Uterus (tissue), 4 donors: ENCODE measurements at places on chromosomes 12 and 14. TPM values are rescaled to one million over a fixed set of nuclear protein-coding genes. Genes with fewer than 3 reads are reported as not detected.
A peak's percentile ranks its signal among the peaks of the same experiment; 100 is the strongest.

Gene FAM177A1
- total RNA-seq, result 82.2 TPM

- H3K27ac ChIP-seq, result no peak overlapping the region
- DNase-seq, result no peak
- H3K27me3 ChIP-seq, result no peaks in the 10 kb centered on the region
- no peaks in the 10 kb centered on the region for H3K36me3 ChIP-seq
Measured at GRCh38 chr14:92398888-92399636, 76.1 kb downstream of the SLC24A4 start.

Gene CABP1
- total RNA-seq, result not detected

Gene OR6C3
- total RNA-seq, result not detected

Gene SCN8A
- 6.7 TPM for total RNA-seq

Gene CKB
- 96.2 TPM for total RNA-seq

GRCh38 chr12:26941215-26941594 is 2.9 kb downstream of the FGFR1OP2 start:
- DNase-seq, result no peak
- no peak overlapping the region for H3K4me3 ChIP-seq
- no peaks in the 10 kb centered on the region for H3K36me3 ChIP-seq
- H3K4me1 ChIP-seq, result no peaks in the 10 kb centered on the region

- H3K27me3 ChIP-seq, result no peaks in the 10 kb centered on the region
- no peaks in the 10 kb centered on the region for H3K4me1 ChIP-seq
- no peaks in the 10 kb centered on the region for H3K36me3 ChIP-seq
- DNase-seq, result no peak
- H3K27ac ChIP-seq, result no peak overlapping the region
Measured at GRCh38 chr12:77782034-77782433, 48.7 kb upstream of the NAV3 start.

DNA sequence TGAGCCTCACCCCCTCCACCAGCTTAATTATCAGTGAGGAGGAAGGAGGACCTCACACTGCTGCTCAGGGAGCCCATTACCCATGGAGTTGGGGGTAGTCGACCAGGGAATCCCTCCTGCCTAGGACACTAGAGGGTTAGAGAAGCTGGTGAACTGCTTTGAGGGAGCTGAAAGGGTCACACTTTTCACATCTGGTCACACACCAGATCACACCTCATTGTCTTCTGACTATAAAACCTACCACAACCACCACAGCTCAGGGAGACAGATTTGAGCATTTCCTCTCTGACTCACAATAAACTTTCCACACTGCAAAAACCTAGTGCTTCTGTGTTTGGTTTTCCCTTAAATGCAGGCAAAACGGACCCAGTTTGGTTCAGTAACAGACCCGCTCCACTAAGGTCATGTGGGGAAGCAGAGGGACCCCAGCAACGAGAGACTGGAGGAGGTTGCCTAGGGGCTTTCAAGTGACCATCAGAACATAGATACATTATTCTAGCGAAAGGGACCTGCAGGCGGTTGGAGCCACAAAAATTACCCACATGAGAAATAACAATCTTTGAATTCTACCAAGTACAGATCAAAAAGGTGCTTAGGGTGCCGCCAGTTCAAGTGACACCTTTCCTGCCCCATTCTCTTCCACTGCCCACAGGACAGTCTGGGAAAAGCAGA is 151.4 kb upstream of the AVPR1A start:
- DNase-seq, result no peak
- H3K4me1 ChIP-seq, result peaks cover 8% of the 10 kb centered on the region
- no peaks in the 10 kb centered on the region for H3K27me3 ChIP-seq
- H3K36me3 ChIP-seq, result no peaks in the 10 kb centered on the region
- H3K27ac ChIP-seq, result peak overlapping the region; percentile 52

DNA sequence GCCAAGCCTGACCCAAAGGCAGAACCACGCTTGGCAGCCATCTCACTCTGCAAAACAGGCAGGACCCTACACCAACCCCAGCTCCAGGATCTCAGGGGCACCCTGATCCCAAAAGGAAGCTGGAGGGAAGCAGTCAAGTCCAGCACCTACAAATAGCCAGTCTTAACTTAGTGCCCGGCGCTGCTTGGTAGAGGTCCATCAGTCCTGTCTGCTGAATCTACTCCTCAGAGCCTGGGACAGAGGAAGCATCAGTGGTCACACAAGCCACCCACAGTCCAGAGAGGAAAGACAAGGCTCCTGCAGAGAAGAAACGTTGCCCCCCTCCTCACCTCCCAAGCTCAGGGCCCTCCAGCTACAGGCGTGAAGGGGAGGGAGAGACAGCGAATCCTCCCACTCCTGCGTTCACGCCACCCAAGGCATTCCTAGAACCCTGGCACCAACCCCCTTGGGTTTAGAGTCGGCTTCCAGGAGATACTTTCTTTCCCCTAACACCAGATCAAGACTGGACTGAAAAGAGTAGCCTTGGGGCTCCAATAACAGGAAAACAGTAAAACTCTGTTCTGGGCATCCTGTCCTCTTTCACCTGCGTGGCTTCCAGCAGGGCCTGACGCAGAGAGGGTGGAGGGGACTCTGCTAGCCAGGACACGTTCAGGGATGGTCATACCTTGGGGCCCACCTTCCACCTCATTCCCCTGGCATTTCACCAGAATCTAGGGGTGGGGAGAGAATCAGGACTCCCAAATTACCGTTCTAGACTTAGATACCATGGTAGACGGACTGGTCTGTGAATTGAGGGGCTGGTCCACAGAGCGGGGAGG is 1.2 kb downstream of the PXN start:
- peak overlapping the region; percentile 100 for H3K4me3 ChIP-seq
- no peaks in the 10 kb centered on the region for H3K27me3 ChIP-seq
- H3K27ac ChIP-seq, result peak overlapping the region; percentile 97
- DNase-seq, result no peak
